ENCODE measurements at places on chromosomes 12 and 14.
A peak's percentile ranks its signal among the peaks of the same experiment; 100 is the strongest.

DNA sequence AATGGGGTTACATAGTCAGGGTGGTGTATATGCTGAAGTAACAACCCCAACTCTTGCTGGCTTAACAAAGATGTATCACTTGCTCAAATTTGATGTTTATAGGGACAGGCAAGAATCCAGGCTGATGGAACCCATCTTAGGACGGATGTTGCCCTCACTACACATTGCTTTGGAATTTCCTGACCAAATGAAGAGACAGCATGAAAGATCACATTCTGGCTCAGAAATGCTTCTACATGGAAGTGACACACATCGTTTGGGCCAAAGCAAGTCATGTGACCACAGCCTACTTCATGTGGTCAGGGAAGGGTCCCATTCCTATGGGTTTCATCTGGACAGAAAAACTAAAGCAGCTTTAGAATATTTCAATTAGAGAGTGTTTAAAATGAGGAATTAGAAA lies 345.8 kb downstream of the TMEM132D start:
- DNase-seq, result no peak

DNA sequence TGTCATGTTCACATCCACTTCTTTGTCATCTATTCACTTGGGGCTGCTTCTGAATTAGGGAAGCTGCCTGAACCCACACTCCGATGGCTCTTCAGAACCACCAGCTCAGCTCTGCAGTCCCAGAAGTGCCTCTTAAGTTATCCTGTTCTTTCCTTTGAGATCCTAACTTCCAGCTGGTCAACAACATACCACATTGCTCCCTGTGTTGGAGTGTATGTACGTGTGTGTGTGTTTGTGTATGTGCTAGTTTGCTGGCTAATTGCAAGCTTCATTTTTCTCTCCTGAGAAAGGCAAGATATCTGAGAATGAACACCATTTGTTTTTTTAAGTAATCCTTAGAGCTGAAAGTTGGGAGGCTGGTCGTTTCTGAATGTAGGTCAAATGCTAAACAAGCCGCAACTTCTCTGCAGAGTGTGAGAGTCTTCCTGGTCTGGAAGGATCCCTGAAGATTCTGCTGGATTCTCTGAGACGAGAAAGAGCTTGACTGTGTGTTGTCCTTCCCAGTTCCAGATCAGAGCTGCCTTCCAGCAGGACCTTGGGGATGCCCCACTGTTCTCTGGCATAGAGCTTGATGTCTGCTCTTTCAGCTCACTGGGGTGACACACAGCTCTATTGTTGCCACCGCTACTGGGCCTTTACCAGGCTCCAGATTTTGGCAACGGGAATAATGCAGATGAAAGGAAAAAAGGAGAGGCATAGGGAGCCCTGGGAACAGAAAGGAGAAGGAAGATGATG lies 839 bp downstream of the GSG1 start:
- DNase-seq, result no peak

DNA sequence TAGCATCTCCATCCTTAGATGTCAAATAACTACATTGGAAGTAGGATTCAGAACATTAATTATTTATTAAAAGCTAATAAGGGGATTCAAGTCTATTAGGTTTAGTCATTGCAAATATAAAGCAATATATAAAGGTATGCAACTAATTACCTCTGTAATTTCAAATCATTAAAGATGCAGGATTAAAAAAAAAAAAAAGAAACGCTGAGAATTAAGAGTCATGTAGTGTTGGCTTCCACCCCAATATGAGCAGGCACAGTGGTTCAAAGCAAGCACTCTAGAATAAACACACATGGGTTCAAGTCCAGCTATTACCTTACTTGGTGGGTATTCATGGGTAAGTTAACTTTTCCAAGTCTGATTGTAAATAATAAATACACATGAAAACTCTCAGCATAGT lies 10.9 kb downstream of the SPTB start:
- no peak for DNase-seq

GRCh38 chr12:645563-646071 lies 17.6 kb downstream of the NINJ2 start:
- DNase-seq, result no peak

DNA sequence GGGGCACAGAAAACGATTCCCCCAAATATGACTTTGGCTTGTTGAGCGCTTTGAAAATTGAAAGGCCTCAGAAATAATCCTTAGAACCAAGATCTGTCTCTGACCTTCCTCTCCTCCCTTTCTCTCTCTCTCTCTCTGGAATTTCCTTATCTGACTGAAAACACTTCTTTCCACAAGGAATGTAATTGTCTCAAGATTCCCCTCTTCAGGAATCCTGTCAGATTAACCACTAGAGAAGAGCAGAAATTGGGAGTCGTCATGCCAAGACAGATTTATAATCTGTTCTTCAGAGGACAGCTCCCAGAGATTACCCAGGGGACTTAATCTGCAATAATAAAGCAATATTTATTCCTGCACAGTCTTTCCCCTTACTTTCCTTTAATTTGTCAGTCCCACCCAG lies 317.6 kb downstream of the ACSS3 start:
- no peak for DNase-seq

DNA sequence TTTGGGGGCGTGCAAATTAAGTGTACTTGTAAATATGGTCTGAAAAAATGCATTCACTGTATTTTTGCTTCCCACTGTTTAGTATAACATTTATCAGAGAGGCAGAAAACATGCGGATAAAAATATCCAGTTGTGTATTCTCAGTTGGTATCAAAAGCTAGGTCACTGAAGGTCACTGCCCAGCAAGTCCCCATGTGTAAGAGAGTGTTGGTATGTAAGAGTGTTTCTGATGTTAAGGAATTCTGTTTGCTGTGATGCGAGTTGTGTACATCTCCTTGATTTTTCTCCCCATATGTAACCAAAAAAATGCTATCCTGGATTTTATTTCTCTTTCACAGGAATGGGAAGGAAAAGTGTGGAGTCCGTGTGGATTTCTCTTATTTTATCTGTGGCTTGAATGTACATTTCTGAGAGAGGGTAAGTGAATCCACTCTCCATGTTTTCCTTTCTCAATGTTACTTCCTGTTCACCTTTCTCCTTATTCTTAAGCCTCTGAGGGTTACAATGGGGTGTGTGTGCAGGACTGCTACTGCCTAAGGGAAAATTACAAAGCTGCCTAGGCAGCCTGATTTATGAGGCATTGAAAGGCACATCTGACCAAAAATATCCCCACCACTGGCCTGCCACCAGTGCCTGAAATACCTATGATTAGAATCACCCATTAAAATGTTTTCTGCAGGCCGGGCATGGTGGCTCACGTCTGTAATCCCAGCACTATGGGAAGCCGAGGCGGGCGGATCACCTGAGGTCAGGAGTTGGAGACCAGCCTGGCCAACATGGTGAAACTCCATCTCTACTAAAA lies 97.9 kb upstream of the USP44 start:
- no peak for DNase-seq

- DNase-seq, result no peak
These were observed 4.5 kb upstream of the FBXW8 start for GRCh38 chr12:116906285-116906684.

- peak; percentile 85 for DNase-seq
These were observed 411 bp upstream of the NCOR2 start for GRCh38 chr12:124567673-124568373.

- no peak for DNase-seq
These were observed 13.1 kb upstream of the MYL2 start for GRCh38 chr12:110933326-110933974.

- no peak for DNase-seq
These were observed 12.3 kb downstream of the TMEM117 start for GRCh38 chr12:43848226-43848507.

- DNase-seq, result no peak
These were observed 135.9 kb downstream of the TMEM30B start for GRCh38 chr14:61145034-61145902.

DNA sequence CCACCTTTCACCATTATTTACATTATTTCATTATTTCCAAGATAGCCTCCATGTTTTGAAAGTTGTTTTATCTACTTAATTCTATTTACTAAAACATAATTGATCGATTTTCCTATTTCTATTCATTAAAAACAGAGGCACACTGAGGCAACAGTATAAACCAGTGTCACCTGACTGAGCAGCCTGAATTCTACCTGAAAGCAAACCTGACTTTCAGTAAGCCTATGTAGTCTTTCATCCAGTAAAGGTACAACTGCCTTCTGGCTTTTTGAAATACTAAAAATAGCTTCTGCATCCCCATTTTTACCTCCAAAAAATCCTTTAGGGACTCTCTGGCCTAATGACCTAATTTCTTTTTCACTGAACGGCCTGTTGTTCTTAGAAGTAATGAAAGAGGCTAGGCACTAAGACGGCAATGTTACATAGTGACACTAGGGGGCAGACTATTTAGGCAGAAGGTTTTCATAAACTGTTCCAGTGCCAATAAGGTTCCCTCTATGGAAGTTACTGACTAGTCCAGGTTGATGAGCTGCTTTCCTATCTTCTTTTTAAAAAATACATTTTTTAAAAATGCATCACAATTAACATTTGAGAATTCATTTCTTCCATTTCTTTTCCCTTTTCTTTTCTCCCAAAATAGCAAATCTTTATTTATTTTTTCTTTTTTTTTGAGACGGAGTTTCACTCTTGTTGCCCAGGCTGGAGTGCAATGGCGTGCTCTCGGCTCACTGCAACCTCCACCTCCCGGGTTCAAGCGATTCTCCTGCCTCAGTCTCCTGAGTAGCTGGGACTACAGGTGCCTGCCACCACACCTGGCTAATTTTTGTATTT lies 17.5 kb downstream of the ANAPC5 start:
- no peak for DNase-seq

GRCh38 chr12:67669934-67670631 lies 21.5 kb downstream of the DYRK2 start:
- no peak for DNase-seq

GRCh38 chr12:10709808-10710207 lies 13.3 kb downstream of the YBX3 start:
- no peak for DNase-seq

GRCh38 chr12:122082621-122083356 lies 4.2 kb downstream of the MLXIP start:
- DNase-seq, result no peak

DNA sequence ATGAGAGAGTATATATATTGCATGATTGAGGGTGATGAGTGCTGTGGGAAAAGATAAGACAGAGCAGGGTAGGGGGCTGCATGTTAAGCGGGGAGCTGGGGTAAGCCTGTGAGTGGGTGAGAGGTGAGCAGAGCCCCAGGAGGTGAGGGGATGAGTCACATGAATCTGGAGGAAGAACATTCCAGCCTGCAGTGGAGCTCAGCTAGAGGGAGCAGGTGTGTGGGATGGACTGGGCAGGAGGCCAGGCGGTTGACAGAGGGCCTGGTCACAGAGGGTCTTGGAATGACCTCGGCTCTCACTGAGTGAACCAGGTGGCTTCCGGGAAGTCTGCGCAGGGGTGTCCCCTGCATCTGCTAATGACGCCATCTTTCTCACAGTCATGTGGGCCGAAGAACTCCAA lies 44.4 kb downstream of the GIT2 start:
- no peak for DNase-seq

- no peak for DNase-seq
These were observed 4.5 kb downstream of the HVCN1 start for GRCh38 chr12:110684312-110684836.

GRCh38 chr12:47280543-47281300 lies 201.0 kb upstream of the AMIGO2 start:
- no peak for DNase-seq

GRCh38 chr12:84656705-84657104 lies 255.9 kb downstream of the SLC6A15 start:
- no peak for DNase-seq

GRCh38 chr12:24133384-24133783 lies 183.9 kb upstream of the SOX5 start:
- no peak for DNase-seq

GRCh38 chr12:22624548-22624869 lies 462 bp upstream of the ETNK1 start:
- no peak for DNase-seq

- DNase-seq, result no peak
These were observed 74.3 kb downstream of the RASSF8 start for GRCh38 chr12:26032719-26033241.

DNA sequence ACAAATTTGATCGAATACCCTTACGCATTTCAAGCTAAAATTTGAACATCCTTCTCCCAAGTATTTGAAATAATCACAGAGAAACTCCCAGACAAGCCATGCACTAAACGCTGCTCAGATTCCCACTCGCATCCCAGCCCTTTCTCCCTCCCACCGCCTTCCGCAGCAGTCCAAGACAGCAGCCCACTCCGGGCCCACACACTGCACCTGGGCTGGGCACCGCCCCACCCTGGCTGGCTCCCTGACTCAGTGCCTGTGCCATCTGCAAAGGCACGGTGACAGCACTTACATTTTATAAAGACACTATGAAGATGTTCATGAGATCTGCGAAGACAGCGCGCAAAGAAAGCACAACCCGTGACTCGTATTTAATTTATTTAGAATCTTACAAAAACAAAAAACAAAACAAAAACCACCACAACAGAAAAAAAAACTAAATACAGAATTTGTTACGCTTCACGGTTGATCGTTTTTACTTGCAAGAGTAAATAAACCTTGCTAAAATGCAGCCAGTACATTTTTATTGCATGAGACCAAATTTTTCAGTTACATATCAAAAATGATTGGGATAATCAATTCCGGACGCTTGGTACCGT lies 17.2 kb upstream of the CDK2AP1 start:
- no peak for DNase-seq

GRCh38 chr12:132561427-132562156 lies 48.8 kb downstream of the LRCOL1 start:
- peak; percentile 62 for DNase-seq

DNA sequence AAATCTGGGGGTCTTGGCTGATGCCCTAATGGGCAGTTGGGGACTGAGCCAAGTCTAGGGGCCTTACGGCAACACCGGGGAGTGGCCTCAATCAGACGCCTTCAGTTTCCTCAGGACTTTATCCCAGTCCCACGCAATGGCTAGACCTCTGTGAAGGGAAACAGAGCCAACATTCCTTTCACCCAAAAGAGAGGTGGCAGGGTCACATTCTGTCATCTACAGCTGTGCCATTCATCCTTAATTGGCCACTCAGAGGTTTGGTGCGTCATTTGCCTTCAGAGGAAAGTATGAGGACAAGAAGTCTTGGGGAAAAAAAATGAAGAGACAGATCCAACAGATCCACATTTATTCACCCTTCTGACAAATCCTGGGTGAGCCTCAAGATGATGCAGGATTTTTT lies 166.9 kb upstream of the AVPR1A start:
- no peak for DNase-seq

GRCh38 chr12:123049398-123050240 lies 69.1 kb downstream of the ARL6IP4 start:
- no peak for DNase-seq

DNA sequence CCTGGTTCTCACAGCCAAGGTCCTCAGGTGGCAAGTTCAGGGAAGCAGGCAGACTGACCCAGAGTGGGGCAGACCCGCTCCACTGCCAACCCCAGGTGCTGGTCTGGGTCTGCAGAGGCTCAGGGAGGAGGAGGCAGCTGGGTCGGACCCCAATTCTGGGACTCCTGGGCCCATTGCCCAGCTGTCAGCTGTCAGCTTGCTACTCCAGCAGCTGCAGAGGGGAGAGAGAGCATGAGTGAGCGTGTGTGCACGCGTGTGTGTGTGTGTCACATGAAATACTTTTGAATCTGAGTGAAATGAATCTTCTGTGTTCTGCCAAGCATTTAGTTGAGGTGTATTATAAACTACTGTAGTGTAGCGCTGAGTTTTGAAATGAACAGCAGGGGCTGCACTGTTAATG lies 30.8 kb downstream of the XRCC3 start:
- DNase-seq, result no peak
